Kidney epithelial cell (primary cell): ENCODE measurements at places on chromosomes 7 and 10. TPM values are rescaled to one million over a fixed set of nuclear protein-coding genes. Genes with fewer than 3 reads are reported as not detected.

STN1 gene
- total RNA-seq, result 25.1 and 28.1 TPM in 2 replicates

ATOH7 gene
- total RNA-seq, result not detected in 2 replicates

- peak; percentile 95 for DNase-seq
These were observed 290.3 kb downstream of the TNS3 start for GRCh38 chr7:47291461-47292081.

- DNase-seq, result no peak
These were observed 21.9 kb downstream of the RAB19 start for GRCh38 chr7:140425718-140426117.

DNA sequence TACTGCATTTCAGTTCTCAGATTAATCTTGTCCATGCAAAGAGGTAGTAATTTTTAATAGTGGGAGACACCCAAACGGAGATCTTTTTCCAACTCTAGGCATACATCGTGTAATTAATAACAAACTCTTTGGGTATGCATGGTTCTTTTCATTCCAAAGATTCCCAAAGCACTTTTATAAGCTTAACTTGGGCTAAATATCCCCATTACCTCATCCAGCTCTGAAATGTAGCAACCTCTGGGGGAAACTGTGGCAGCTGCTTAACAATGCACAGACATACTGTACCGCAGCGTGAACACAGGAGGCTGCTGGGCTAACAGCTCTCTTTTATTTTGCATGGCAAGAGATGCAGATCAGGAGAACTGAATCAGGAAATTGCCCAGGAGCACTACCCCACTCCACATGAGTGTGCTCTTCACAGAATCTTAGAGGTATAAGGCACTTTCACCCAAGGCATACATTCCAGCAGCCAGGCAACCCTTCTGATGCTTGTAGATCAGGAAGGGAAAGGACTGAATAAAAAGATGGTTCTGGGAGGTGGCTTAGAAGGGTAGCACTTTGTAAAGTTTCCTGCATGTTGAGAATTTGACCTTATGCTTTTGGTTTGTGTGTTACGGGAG lies 114.4 kb upstream of the GLI3 start:
- no peak for DNase-seq

DNA sequence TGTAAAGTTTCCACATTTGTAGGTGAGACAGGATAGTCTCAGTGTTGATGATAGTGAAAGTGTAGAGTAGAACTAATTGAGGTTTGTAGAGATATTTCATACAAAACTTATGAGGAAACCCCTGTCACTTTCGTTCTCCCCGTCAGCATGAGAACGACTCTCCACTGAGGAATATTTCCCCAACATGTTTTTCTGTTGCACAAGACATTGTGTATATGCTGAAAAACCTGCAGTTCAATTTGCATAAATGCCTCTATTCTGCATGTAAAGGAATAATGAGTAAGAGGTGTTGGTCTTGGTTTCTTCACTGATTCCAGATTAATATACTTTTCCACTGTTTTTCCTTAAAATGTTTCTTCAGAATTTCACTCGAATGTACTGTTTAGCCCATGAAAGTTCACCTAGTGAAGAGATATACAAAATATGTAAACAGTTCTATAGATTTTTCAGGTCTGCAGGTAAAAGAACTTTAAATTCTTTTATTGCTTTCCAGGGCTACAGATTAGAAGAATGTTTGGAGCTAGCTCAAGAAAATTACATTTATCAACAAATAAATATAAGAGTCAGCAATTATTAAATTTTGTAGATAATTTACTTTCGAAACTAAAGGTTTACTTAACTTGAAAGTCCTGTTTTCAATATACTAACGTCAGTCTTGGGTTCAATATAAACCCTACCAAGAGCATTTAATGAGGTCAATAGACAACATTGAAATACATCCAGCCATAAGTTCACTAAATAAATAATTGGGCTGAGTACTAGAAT lies 37.2 kb downstream of the HEPACAM2 start:
- no peak for DNase-seq

GRCh38 chr7:27182285-27182841 lies 2.7 kb downstream of the HOXA11 start:
- DNase-seq, result no peak

DNA sequence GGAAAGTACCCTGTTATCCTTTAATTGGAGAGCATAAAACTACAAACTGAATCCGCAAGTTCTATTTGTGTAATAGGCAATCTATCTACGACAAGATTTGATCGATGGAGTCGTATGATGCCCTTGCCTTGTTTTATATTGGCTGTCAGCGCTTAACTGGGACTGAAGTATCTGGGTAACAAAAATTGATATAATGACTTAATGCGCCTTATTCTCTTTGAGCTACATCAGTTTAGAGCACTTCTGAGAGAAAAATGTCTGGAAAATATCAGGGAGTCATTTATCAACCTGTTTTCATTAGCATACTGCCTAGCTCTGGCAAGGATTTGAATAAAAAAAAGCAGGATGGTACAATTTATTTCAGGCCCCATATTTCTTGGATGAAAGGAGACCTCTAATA lies 262.1 kb downstream of the LRMDA start:
- no peak for DNase-seq

- no peak for DNase-seq
These were observed 20.5 kb downstream of the NOM1 start for GRCh38 chr7:156969972-156970420.

DNA sequence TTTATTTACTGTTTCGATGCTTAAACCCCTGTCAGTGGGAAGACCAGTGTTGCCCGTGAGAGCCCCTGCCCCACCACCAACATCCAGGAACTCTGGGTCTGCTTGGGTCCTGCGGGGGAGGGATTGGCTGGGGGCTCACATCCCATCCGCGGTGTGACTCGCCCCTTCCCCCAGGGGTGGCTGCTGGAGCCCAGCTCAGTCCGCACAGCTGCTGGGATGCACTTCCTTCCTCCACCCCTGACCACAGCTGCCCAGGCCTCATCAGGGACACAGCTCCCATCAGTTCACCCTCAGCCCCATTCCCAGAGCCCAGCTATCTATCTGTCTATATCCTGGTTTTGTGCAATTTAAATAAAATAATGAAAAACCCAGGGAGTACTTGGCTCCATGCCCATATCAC lies 54.5 kb downstream of the JAKMIP3 start:
- DNase-seq, result no peak

- DNase-seq, result no peak
These were observed 13.9 kb downstream of the PLEKHA1 start for GRCh38 chr10:122388287-122388997.

GRCh38 chr7:121041516-121042148 lies 53.1 kb downstream of the CPED1 start:
- DNase-seq, result no peak

DNA sequence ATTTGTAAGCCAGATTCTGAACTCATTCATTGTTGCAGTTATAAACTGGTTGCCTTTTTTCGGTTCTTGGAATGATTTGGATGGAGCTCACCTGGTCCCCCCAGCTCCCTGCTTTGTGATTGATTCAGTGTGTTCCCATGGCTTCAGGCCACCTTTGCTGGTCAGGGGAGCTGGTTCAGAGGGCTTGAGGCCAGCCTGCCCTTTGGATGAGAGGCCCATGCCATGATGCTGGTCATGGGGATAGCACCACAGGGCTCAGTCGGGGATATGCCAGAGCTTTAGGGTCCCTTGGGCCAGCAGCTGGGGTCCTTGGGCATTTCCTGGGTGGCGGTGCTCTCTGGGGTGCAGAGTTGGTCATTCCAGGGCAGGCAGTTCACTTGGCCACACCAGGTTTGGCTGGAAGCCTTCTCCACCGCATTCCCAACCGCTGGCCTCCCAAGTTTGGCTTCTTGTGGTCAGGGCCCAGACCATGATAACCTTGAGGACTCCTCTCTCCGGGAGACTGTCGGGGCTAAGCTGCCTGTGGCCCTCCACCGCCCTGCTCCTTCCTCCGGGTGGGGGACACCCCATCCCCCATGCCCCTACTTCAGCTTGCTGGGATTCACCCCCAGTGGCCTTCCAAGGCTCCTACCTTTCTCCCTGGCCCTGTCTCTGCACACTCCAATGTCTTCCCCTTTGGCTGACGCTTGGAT lies 65.1 kb downstream of the MGMT start:
- no peak for DNase-seq
